ENCODE measurements at places on chromosomes 5 and 9.

DNA sequence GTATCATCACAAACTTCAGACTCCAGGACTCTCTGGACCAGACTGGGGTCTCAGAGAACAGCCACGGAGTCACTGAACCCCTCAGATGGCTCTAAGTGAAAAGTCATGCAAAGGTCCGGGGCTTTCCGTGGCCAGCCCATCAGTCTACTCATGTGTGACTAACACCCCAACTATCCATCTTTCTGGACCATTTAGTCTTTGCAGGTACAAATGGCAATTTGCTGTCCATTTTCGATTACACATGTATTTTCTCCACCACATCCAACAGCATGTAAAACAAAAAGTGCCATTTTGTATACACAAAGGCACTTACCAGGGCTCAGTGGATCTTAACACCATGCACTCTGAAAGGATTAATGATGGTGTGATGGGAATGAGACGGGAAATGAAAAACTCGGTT, 387.7 kb downstream of the BNC2 start:
- DNase-seq: peak; percentile 24

- DNase-seq: no peak
Observed at GRCh38 chr9:78753039-78753438, 456.1 kb downstream of the PSAT1 start.

- DNase-seq: no peak
Observed at GRCh38 chr9:136668983-136669790, 6.5 kb downstream of the EGFL7 start.

DNA sequence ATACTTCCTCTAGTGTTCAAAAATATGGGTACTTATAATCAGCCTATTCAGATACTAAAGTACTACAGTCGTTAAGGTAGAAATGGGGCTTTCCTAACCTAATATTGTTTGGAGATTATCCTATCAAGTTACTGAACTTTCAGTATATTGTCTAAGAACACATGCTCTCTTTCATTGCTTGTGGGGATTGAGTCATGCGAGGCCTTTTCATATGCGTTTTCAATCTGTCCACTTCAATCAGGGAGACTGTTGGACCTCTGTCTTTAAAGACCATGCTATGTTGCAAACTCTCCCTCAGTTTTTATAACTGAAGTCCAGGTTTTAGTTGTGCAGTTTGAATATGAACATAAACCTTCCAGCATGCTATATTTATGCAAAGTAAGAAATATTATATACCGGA, 15.0 kb downstream of the PRR16 start:
- no peak for DNase-seq

- no peak for DNase-seq
Observed at GRCh38 chr5:82439750-82440445, 161.7 kb upstream of the RPS23 start.

GRCh38 chr5:150765799-150766169, 7.0 kb upstream of the DCTN4 start:
- DNase-seq: no peak

DNA sequence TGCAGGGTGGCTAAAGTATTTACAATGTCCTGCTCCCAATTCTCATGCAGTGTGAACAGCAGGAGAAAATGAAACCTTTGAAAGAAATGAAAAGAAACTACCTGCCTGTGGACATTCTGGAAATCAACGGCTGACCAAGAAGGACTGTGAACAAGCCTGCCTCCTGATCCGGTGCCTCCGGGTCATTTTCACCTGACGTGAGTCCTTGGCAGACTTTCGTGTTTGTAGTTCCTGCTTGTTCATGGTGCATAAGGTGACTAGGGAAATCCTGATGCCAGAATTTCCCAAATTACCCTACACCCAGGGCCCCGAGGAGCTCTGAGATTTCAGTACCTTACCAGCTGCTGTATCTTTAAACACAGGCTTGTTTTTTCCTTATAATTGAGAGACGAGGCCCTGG, 317.5 kb downstream of the TLE1 start:
- no peak for DNase-seq

DNA sequence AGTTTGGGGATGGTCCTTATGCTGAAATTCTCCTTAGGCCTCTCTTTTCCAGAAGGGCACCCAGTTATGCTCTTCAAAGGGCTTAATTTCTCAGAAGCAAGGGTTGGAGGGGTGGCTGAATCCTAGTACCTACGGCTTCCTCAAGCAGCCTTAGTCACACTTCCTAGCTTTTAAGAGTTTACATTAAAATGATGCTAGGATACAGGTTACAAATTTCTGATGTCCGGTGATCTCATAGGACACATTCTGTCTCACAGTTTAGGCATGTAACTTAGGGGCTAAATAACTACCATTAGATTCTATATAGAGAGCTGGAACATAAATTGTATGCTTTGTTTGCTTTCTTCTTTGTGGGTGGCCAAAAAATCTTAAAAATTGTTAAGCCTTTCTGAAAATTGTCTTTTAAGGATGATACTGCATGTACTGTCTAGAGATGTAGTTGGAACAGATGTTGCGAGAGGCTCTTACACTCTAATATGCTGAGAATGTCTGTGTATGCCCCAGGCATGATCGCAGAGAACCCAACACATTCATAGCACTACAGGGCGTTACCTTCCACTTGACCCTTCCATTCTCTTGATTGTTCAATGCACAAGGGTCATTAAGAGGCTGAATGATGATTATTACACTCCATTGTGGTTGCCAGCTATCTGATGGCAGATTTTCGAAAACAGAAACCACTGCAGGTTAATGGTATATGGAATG, 139.1 kb downstream of the TMEM38B start:
- DNase-seq: no peak

- no peak for DNase-seq
Observed at GRCh38 chr9:127915801-127916719, 781 bp downstream of the ST6GALNAC4 start.

GRCh38 chr9:134226221-134226930, 62.0 kb upstream of the RNU6ATAC start:
- DNase-seq: no peak

DNA sequence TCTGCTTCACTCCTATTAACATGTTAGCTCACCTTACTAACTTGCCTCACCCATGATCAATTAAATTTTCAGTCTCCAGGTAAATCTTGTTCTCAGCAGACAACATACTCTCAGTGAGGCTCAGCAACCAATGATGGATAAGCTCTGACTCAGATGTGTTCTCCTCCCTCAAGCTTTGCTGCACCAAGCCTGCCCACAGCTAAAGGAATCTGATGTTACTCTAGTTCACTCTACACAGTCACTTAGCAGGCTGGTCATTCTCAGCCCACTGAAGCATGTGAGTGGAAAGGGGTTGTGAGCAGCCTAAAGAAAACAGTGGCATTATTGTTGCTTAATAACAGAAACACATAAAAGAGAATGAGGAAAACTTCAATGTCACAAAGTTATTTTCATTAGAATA, 37.3 kb upstream of the CTNND2 start:
- no peak for DNase-seq

DNA sequence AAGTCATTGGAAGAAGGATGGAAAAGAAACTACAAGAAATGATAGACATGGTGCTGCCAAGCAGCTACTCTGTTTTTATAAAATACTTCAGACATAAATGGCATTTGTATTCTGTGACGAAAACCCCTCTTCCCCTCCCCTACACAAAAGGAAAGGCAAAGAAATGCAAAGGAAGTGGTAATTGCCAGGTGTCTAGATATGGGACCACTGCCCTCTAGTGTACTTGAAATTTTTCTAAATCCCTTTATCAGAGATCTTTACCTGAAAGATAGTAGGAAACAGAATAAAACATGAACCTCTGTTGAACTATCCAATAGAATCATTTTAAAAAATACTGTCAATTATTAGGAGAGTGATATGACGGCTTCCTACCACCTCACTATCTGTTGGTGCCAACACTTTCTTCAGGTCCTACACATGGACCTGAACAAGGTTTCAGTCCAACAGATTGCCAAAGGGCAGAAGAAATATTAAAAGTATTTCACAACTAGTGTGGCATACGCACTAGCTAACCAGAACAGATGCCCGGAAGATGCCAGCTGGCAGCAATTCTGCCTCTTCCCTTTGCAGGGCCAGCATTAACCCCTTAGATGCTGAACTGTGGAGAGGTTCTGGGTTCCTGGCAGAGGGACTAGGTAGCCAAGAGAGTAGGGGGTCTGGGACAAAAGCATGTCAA, 104.1 kb downstream of the TSSK1B start:
- DNase-seq: peak; percentile 39

- DNase-seq: no peak
Observed at GRCh38 chr5:53335115-53335514, 145.3 kb upstream of the FST start.

DNA sequence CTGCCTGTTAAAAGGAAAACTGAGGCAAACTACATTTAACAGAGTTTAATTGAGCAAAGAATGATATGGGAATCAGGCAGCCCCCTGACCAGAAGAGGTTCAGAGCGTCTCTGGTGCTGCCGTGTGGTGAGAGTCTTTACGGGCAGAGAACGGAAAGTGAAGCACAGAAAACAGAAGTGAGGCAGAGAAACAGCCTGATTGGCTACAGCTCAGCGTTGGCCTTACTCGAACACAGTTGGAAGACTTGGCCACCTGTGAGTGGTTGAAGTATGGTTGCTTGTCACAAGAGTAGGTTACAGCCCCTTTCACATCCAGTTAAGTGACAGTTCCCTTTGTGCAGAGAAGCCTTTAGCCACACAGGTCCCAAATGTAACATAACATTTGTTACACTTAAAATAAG, 16.9 kb upstream of the FBP1 start:
- DNase-seq: peak; percentile 78

DNA sequence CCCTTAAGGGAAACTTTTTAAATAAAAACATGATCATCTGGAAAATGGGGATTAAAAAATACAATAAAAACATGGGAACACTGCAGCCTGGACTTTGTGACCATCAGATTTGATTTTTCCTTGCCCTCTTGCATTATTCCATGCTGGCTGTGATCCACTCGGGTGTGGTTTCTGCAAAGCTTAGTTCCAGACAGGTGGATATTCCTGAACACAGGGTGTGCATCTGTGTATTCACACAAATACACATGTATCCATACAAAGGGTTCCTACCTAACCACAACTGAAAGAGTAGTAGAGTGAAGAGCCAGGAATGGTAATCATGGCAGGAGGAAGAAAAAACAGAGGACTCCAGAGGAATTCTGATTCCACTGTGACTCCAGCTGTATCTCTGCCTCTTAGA, 178.2 kb downstream of the PAM start:
- DNase-seq: no peak

DNA sequence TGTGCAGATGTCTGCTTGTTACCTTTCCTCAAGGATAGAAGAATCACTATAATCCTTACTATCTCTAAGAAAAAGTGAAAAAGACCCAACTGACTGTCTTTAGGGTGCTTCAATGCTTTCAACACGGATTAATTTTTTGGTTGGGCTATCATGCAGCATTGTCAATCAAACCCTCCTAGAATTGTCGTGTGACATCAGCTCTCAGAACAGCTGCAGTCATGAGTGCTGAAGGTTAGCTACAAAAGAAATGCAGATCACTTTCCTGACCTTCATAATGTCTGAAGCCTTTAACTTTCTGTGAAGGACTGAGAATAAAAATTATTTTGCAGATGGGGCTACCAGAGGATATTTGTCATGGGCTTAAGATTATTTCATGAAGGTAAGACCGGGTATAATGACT, 107.9 kb upstream of the EFNA5 start:
- DNase-seq: no peak

DNA sequence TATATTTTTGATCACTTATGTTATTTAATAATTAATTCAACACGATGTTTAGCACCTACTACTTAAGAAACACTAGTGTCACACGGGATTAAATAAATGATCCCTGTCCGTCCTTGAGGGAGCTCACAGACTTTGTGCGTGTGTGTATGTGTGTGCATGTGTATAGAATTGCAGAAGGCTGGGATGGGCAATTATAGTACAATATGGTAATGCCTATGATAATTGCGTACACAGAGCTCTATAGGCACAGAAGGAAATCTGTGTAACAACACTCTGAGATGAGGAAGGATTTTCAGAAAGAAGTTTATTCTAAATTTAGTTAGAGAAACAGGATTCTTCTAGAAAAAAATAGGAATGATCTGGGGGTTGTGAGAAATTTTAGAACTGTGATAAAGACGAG, 76.9 kb downstream of the CDH12 start:
- DNase-seq: no peak

- DNase-seq: no peak
Observed at GRCh38 chr5:27996665-27997064, 958.3 kb upstream of the CDH9 start.

- DNase-seq: no peak
Observed at GRCh38 chr9:109815366-109815947, 35.5 kb downstream of the PALM2AKAP2 start.

DNA sequence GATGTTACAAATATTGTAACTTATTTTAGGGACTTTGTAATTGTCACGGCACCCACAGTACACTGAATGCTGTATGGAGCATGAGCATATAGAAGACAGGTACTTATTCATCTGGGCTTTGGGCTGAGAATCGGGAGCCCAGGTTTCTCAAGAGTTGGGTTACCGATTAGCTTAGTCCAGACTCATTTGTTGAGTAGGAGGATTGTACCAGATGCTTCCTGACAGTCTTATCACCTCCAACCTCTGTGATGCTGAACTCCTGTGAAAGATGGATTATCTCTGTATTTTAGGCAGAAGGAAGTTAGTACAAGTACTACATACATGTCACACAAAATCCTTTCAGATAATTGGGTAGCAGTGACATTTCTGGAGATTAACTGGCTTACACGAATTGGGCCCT, 79.2 kb downstream of the SV2C start:
- no peak for DNase-seq

DNA sequence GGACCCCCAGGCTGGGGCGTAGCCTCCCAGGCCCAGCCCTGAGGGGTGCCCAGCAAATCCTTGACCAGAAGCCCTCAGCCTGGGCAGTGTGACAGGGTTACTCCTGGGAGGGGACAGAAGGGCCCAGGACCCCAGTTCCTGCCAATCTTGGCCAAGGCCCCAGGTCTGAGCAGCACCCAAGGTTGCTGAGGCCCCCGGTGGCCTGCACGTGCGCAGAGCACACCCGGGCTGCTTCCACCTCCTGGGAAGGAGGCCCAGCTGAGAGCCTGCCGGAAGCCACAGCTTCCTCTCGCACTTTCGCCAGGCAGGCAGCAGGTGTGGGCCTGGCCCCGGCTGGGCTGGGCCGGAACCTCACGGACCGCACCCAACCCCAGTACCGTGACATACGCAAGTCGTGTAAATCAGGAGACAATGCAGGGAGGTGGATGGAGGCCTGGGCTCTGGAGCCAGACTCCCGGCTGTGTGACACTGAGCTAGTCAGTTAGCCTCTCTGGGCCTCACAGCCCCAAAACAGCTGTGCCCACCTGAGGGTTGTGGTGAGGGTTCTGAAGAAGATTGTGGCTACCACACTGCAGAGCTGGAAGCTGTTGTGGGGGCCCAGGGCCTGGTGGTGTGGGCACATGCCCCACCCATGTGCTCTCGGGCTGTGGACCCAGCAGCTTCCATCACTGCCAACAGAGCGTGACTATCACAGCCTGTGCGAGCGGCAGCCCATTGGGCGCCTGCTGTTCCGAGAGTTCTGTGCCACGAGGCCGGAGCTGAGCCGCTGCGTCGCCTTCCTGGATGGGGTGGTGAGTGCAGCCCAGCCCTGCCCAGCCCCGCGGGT, 5.1 kb downstream of the GRK6 start:
- peak; percentile 72 for DNase-seq

DNA sequence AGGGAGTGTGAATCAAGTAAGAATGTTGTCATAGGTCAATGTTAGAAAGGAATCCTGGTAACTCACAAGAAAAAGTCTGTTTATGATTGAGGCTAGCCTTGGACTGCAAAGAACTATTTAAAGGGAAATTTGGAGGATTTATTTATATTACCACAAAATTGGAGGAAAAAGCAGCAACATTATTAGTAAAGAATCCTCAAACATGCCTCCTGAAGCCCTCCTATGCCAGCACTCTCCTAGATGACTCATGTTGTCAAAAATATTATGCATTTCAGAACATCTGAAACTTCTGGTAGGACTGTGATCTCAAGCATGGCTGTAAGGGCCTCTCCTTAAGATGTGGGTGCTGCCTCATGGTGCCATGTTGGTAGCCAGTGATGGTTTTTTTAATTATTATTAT, 628.5 kb downstream of the CHSY3 start:
- DNase-seq: no peak

Data from GM20000 (cell line).